Fibroblast of villous mesenchyme (primary cell): ENCODE measurements at places on chromosomes 11 and 22. TPM values are rescaled to one million over a fixed set of nuclear protein-coding genes. Genes with fewer than 3 reads are reported as not detected.
A peak's percentile ranks its signal among the peaks of the same experiment; 100 is the strongest.

GRCh38 chr22:33000342-33001280 lies 57.6 kb downstream of the SYN3 start:
- peak; percentile 40 for DNase-seq

DNA sequence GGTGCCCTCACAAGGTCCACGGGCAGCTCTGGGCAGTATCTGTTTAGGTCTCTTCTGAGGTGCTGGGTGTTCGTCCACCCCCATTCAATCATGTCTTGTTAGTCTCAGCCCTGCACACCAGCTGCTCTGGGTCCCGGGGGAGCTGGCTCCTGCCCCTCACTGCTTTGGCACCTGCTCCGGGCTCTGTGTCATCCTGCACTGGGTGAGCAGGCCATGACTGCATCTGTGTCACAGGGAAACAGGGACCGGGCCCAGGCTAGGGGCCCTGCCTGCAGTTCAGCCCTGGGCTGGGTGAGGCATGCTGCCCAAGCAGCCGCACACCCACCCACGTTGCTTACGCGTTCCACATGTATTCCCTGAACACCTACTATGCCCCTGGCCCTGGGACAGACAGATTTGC lies 43.9 kb downstream of the ELFN2 start:
- DNase-seq: no peak

Gene ACRV1
- not detected in 2 replicates for total RNA-seq

Gene CBX6
- total RNA-seq: 57.7 and 66.5 TPM in 2 replicates
